ENCODE measurements at places on chromosomes 7 and 10. TPM values are rescaled to one million over a fixed set of nuclear protein-coding genes. Genes with fewer than 3 reads are reported as not detected.

AUTS2 gene
- polyA plus RNA-seq = 80.7 TPM

GALNT11 gene
- polyA plus RNA-seq = 30.1 TPM

APBB1IP gene
- 1.6 TPM for polyA plus RNA-seq

DNA sequence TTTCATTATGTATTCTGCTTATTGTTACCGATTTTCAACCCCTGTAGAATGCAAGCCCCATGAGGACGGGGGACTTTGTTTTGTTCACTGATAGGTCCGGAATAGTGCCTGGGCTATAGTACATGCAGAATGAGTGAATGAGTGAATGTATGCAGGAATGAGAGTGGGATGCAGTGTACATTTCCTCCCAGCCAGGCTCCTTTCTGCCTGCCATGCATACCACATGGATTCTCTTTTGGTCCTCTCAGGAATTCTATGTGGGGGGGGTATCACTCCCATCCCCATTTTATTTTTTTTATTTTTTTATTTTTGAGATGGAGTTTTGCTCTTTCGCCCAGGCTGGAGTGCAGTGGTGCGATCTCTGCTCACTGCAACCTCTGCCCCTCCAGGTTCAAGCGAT is 16.7 kb downstream of the TRIM56 start:
- no peak for DNase-seq

DNA sequence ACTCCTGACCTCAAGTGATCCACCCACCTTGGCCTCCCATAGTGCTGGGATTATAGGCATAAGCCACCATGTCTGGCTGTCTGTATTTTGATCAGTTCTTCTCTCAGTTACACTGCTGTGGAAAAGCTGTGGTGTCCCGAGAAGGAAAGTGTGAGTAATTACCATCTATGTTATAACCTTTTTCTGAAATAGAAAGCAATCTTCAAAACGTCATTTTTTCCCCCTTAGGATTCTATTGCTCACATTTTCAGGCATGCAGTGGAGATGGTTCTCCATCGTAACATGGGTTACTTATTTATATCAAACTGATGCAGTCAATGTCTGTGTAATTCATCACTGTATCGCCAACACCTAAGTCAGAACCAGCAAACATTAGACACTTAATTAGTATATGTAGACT is 103.5 kb upstream of the FAM3C start:
- DNase-seq = no peak

DNA sequence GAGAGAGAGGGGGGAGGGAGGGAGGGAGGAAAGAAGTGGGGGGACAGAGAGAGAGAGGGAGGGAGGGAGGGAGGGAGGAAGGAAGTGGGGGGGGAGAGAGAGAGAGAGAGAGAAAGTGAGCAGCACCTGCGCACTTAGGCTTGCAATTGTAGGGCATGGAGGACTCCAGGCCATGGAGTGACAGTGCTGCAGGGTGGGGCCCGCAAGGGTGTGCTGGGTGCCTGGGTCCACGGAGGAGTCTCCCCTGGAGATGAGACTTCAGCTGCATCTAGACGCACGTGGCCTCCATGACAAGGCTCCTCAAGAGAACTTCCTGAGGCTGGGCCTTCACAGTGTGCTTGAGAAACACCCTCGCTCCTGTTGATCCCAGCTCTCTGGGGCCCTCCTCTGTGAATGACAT is 44.5 kb downstream of the CLRN3 start:
- DNase-seq = no peak

- peak; percentile 44 for DNase-seq
Measured at GRCh38 chr7:12504149-12504548, 66.4 kb upstream of the SCIN start.

DNA sequence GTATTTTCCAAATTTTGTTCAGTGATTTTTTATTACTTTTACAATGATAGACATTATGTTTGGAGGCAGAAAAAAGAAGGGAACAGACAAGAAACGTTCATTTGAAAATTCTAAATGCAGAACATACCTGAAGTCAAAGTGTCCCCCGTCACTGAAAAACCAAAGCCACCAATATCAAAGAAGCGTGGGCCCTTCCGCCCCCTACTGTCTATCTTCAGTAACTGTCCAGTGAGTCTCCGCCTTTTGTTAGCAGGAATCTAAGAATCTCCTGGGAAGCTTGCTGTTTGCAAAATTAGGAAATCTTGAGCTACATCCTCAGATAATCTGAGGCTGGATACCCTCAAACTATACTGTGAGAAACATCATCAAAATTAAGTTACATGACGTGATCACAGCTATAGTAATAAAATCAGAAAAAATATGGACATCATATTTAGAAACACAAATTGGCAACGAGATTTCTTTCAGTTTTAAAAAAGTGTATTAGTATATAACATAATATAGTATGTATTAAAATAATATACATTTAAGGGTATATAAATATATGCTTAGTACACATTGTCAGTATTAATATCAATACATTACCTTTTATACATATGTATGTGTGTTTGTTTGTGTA is 169.3 kb upstream of the AKR1E2 start:
- DNase-seq = no peak

DNA sequence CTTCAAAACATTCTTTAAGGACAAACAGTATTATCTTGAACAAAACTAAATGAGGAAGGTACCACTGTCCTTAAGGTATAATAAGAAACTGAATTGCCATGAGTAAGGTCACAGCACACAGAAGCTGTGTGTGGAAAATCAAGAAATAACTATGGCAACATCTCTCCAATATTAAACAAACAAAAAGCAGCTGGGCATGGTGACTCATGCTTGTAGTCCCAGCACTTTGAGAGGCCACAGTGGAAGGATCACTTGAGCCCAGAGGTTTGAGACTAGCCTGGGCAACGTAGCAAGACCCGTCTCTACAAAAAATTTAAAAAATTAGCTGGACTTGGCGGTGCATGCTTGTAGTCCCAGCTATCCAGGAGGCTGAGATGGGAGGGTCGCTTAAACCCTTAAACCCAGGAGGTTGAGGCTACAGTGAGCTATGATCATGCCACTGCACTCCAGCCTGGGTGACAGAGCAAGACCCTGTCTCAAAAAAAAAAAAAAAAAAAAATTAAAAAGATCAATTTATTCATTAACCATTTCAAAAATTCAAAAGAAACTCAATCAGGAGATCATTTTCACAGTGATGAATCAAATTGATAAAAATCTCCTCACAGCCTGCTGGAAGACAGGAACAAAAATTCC is 195.4 kb downstream of the SKIDA1 start:
- DNase-seq = peak; percentile 61

- no peak for DNase-seq
Measured at GRCh38 chr7:102994567-102994966, 80.0 kb downstream of the FBXL13 start.

DNA sequence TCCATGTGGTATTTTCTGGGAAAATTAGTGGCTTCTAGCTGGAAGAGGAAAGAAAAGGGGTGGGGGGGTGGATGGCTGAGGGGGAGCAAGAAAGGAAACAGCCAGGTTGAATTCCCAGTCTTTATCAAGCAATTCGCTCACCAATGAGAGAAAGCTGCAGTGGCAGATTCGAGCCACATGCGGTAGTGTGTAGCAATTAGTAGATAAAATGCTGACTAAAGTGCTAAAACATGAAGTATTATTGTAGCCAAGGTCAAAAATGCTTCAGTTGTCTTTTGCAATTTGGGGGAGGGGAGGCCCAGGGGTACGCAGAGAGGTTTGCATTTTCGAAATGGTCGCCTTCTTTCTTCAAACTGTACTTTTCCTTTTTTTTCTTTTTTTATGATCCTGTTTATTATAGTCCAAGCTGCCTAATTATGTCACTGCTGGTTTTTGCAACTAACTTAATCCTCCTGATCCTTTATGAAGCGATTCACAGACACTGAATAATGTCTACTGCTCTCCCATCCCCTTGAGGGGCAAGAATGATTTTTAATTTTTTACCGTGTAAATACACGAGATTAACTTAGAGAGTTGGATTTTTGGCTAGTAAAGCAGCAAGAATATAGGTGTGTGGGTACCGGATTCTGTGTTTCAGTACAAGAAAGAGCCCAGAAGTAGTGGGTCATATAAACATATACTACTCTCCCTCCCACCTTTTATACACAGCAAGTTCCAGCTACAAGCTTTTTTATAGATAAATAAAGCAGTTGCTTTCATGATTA is 3.6 kb upstream of the ARID5B start:
- no peak for DNase-seq

DNA sequence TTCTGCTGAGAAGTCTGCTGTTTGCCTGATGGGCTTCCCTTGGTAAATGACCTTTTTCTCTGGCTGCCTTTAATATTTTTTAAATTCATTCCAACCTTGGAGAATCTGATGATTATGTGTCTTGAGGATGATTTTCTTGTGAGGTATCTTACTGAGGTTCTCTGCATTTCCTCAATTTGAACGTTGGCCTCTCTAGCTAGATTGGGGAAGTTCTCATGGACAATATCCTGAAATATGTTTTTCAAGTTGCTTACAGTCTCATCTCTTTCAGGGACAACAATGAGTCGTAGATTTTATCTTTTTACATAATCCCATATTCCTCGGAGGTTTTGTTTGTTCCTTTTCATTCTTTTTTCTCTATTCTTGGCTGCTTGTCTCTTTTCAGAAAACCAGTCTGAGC is 208.4 kb downstream of the KIF20B start:
- DNase-seq = no peak
